ENCODE measurements at places on chromosomes 7 and 10.

DNA sequence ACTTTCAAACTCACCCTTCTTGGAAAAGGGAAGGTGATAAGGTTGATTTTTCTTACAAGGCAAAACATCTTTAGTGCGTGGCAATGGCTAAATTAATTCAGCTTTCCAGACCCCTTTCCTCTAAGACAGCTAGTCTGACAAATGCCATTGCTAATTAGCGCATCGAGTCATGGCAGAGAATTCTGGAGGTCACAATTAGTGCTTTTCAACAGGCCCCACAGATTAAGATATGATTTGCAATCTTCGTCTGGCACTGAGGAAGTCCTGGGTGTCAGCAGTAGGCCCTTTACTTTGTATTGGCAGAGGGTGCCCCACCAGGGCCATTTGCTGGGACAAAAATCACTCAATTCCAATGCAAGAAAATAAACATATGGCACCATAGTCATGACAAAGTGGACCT, 189.2 kb upstream of the AGK start:
- DNase-seq = no peak

GRCh38 chr10:24331457-24331856, 122.5 kb downstream of the KIAA1217 start:
- DNase-seq = no peak

GRCh38 chr7:32957326-32958045, at the start of gene FKBP9:
FKBP9 (plus strand) TSS chr7:32957440; CDS start chr7:32957574, 134 bp downstream.
- peak; percentile 28 for DNase-seq

DNA sequence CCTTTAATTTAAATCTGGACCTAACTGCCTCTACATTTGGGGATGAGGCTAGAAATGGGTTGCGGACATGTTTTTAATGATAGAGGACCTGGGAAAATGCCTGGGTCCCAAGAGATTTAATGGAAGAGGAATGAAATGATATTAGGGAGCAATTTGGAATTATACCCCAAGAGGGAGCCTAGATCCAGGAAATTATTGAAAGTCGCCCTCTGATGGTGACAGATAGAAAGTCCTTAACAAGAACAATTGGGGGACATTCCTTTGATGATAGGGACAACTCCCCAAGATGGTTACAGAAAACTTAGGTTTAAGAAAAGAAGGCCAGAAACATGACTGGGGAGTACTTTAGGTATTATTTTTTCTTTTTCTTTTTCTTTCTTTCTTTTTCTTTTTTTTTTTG, 9.5 kb upstream of the TSGA13 start:
- DNase-seq = no peak

GRCh38 chr10:43044448-43044921, 32.4 kb upstream of the RET start:
- no peak for DNase-seq

DNA sequence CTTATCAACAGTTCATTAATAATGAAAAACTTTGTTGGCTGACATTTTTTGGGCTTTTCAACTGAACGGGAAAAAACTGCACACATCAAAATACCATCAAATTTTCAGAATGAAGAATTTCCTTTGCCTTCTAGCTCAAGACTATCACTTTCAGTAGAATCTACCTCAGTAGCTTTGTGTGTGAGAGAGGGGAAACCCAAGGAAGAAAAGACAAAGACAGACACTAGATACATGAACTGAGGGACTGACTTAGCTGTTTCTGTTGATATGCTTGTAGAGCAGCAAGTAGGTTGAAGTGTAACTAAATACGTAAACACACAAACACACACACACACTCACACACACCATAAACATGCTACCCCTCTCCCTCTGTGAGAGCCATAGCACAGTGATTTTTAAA, 257.1 kb downstream of the CDK14 start:
- no peak for DNase-seq

- DNase-seq = no peak
Observed at GRCh38 chr7:90507692-90508091, 38.3 kb downstream of the PTTG1IP2 start.

DNA sequence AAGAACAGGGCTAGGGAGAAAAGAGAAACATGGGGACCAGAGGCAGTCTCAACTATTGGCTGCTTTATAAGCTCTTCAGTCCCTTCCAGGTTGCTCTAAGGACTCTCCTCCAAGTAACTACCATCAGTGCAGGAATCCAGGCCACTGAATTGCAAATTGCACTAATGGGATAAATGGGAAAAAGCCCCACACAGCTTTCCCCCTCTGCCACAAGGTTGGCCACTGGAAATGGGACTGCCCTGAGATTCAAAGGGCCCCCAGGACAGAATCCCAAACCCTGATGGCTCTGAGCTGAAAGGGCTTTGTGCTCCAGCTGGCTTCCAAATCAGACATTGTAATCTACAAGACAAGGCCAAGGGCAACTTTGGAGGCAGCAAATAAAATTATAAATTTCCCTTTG, 633.2 kb downstream of the ACTR3B start:
- DNase-seq = no peak

GRCh38 chr10:32332299-32332750, 14.6 kb downstream of the EPC1 start:
- peak; percentile 83 for DNase-seq

DNA sequence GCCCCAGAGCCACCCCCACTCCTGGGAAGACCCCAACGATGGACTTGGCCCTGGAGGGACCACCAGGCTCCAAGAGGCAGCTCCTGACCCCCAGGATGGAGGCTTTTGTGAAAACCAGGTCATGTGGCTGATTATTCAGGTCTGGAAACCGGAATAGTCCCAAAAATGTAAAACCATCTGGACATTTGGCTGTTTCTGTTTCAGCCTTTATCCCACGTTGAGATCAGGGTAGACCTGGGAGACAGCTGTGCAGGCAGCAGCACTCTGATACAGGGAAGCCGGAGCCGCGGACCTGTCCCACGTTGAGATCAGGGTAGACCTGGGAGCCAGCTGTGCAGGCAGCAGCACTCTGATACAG, 7.1 kb upstream of the ADGRA1 start:
- no peak for DNase-seq

DNA sequence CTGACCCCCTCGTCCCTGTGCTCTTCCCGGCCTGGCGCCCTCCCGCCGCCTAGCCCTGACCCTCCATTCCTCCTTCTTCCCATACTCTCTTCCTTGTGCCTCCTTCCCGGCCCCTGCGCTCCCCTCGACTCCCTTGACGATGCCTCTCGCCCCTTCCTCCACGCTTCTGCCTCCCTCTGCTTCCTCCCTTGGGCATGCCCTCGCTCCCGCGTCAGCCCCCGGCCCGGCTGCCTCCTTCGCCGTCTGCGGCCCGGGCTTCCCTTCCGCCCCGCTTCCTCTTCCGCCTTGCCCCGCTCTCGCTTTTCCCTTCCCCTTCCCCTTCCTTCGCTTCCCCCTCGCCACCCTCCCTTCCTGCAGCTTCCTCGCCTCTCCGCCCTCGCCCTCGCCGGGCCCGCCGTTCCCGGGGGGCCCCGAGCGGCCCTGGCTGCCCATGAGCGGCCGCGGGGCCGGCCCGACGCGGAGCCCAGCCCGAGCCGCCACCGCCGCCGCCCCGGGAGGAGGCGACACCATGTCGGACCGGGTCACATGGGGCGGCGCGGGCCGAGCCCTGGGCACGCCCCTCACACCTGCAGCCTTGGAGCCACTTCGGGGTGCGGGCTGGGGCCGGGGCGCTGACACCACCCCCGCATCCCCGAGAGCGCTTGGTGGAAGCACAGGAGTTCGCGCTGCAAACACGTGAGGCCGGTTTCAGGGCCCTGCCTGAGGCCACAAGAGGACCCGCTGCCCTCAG, at the start of gene FBXW4:
FBXW4 (minus strand) TSS at position 497 of the 730 bp plus-strand sequence; CDS start at position 432, 65 bp downstream.
- DNase-seq = peak; percentile 78

DNA sequence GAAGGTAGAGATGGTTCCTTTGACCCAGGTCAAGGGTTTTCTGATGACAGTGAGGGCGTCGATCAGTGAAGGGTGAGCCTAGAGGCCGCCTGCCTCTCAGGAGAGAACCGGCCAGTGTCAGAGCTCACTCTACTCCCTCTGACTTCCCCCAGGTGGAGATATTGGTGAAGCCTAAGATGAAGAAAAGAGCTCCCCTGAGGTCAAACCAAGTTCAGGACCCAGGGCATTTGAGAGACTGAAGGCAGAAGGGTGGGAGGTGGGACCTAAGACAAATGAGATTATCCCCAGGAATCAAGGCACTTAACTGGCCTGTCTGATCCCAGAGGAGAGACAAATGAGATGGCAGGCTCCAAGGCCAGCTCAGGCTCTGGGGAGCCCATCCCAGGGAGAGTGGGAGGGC, 104.7 kb downstream of the CDH23 start:
- no peak for DNase-seq

GRCh38 chr10:43854007-43854406, 205.3 kb upstream of the ZNF32 start:
- DNase-seq = no peak

DNA sequence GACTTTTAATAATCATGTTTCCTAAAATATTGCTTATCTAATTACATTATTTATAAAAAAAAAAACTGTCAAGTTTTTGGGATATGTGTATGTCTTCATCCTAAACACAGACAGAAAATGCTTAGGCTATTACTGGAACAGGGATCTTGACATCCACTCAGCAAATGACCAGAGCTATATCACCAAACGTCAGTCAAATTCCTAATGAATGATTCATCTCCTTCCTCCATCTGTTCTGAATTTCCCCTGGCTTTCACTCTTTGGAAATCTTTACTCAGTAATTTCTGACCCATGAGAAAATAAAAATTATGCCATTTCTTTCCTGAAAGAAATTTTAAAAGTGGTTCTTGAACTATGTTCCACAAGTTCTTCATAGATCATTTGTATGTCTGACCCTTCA, 552.4 kb upstream of the KCND2 start:
- DNase-seq = no peak

DNA sequence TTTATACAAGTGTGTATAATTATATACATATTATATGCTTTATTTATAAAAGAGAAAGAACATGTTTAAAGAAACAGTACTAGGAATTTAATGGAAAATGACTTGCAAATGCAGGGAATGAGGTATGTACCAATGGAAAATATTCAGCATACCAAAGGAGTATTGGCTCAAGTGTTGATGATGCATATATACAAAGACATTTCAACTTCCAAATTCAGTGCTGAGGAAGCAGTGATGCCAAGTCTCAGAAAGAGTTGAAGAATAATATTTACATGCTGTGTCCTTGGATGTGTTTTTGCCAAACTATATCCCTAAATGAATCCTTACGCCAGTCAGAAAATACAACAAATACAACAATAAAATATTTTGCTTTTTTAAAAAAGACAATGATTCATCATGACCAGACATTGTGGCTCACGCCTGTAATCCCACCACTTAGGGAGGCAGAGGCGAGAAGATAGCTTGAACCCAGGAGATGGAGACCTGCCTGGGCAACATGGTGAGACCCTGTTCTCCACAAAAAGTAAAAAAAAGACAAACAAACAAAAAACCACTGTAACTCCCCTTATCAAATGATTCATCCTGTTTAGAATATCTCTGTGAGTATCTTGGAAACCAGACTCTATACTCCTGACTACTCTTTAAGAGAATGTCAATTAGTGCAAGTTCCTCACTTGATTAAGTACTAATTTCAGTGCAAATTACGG, 157.2 kb downstream of the CHRM2 start:
- DNase-seq = no peak

DNA sequence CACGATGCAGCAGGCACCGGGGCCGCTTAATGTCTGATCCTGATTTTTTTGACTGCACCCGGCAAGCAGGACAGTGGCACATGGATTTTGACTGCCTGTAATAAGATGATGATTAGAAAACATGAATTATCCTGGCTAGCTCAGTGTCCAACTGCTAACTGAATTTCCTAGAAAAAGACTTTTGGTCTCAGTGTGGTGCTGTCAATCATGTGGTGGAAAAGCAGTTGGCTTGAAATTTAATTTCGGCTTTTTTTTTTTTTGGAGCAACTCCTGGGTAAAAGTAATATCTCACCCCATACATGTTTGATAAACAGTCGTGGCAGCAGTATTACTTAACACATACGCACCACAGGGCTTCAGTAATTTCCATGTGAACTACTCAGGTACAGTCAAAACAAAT, 227.7 kb downstream of the FANK1 start:
- DNase-seq = no peak

DNA sequence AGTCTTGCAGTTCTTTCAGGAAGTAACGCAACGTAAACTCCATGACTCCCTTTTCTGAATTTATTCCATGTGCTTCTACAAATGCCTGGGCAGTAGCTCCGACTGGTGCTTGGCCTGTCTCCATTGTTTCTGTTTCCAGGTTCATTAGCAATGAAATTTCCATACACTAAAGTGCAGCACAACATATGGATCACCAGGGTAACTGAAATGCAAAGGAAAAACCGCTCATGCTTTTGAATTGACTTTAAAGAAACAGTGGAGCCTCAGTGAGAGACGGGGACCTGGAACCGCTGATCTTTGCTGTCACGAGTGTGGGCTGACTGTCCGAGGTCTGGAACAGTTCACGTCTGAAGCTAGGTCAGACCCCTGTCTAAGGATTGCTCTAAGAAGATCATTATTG, 126.5 kb upstream of the IGFBP3 start:
- DNase-seq = no peak

DNA sequence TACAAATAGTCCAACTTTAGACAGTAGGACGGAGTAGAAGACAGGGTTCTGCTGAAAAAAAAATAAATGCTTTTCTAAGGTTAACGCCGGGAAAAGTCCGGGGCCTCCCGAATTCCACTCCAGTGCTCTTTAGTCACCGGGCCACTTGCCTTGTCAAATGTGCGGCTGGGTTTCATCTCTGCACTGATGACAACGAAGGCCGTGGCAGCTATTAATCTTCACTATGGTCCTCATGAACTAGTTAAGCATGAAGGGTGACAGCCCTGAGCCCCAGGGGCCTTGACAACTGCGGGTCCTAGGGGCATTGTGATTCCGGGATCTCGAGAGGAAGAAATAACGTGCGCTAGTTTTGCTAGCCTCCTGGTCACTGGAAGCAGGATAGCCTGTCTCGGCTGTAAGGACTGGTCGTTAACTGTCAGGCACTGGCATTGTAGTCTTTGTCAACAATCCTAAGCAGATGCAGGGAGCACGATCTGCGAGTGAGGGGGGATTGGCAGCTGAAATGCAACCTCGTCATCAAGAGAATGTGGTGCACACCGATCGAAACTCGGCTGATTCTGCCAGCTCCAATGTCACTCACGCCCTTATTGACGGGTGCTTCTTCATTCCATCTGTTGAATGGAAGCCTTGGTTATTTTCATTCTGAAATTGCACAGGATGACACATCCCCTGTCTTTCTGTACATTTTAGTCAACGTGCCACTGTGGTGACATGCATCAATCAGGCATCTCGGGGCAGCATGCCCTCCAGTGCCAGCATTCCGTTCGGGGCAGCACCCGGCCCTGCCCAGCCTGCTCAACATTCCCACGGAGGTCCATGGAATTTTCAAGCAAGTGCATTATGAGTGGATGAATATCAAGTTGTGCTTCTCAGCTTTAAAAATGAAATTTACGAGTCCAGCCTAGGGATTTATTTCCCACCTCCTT, 51.6 kb upstream of the MGMT start:
- DNase-seq = no peak

- DNase-seq = no peak
Observed at GRCh38 chr7:89661876-89662275, 492.4 kb upstream of the STEAP1 start.

GRCh38 chr7:109178342-109178741, 608.7 kb downstream of the DNAJB9 start:
- no peak for DNase-seq

GRCh38 chr10:77680065-77680464, 42.5 kb upstream of the KCNMA1 start:
- DNase-seq = no peak

Data from stimulated activated CD8-positive, alpha-beta memory T cell treated with anti-CD3 and anti-CD28 coated beads, Interleukin-4, amount 100 ng/mL, for 48 hours (primary cell).